ENCODE measurements at places on chromosomes 7 and 10.

DNA sequence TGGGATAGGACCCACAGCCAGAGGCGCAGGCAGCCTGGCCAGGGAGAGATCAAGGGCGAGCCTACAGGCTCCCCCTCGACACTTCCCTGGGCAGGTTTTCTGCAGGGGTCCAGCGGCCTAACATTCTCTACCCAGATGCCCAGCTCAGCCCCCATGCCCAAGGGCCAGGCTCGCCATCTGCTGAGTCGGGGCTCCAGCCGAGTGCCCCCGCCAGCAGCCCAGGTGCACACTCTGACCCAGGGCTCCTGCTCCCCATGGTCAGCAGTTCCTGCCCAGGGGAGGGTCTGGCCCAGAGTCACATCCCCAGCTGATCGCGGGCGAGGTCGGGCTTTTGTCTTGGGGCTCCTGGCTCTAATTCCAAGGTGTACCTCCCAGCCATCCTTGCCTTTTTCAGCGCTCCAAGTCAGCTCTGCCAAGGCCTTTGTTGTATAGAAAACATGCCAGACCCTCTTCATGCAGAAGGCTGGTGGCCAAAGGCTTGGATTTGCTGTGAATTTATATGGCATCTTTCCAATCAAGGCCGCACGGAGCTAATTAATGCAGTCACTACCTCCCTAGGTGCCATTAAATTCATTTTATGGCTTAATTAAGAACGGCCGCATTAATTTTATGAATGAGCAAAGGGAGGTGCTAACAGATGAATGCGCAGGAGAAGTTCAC lies 120.6 kb downstream of the LRRC18 start:
- DNase-seq = no peak

DNA sequence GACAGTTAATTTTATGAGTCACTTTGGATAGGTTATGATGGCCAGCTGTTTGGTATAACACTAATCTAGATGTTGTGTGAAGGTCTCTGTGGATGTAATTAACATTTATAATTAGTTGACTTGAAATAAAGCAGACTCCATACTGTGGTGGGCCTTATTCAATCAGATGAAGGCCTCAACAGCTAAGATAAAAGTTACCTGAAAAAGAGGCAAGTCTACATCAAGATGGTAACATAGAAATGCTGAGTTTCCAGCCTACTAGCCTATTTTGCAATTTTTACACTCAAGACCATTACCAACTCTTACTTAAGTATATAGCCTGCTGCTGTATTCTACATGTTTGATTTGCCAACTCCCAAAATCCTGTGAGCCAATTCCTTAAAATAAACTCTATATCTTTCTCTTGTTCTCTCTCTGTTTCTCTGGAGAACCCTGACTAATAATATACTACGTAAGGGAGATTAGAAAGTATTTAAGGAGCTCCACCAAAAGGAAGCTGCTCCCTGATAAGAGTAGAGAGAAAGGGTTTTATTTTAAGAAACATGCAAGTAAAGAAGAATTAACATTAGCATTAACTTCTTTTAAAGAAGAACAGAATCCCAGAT lies 42.7 kb downstream of the ZNF438 start:
- DNase-seq = peak; percentile 33

DNA sequence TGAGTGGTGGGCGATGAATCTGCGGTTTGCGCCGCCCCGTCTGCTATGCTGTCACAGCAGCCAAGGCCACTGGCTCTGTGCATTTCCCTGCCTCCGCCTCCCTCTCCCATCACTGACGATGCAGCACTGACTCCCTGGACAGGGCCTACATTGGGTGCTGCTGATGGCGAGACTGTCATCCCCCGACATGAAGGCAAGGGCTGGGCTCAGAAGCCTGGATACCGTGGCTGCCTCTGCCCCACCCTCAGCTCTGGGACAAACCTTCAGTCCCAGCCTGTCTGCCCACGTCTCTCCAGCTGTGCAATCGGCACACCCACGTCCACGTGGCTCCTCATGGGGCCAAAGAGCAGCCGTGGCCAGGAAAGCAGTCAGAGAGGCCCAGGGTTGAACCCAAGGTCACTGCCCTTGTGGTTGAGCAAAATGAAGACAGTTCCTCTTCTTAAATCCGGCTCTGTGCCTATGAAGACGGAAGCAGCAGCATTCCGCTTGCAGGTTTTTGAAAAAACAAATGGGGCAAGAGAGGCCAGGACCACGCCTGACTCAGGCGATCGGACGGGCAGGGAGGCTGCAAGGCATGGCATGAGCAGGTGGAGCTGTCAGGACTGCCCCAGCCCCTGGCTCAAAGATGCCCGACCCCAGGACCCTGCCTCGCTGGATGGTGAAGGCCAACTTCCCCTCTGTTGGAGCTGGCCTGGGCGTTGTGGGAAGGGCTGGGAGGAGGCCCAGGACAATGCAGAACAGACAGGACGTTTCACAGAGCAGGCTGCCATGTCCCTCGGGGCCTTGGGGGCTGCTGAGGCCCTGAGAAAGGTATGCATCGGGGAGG lies 517.5 kb downstream of the DNAJB6 start:
- peak; percentile 99 for DNase-seq

DNA sequence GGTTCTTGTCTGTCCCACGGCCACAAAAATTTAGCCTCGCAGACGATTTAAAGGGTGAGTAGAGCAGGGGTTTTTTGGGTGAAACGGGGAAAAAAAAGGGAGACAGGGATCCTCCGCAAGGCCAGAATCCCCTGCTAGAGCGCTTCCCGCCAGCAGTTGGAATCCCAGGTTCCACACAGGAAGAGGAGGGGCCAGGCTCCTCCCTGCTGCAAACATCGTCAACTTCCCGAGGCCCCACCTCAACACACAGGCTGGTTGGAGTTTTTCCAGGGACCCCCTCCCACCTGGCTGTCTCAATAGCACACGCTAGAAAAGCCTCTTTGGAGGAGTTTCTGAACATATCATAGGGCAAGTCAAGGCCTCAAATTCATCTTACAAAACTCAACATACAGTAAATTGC lies 112.7 kb downstream of the MTERF1 start:
- no peak for DNase-seq

DNA sequence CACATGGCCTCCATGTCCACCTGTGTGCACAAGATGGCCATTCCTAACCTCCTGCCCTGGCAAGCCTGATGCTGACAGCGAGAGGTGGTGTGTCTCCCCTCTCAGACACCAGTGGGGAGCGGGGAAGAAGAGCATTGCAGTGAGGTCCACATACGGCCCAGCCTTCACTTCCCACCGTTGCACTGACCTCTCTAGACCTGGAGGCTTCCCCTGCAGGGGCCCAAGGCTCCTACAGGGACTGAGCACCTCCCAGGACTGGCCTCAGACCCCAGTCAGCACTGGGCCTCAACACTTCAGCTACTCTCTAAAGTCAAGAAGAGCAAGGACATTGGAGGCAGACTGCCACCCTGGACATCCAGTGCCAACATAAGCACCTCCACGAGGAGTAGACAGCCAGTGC lies 15.9 kb downstream of the STK32C start:
- no peak for DNase-seq

DNA sequence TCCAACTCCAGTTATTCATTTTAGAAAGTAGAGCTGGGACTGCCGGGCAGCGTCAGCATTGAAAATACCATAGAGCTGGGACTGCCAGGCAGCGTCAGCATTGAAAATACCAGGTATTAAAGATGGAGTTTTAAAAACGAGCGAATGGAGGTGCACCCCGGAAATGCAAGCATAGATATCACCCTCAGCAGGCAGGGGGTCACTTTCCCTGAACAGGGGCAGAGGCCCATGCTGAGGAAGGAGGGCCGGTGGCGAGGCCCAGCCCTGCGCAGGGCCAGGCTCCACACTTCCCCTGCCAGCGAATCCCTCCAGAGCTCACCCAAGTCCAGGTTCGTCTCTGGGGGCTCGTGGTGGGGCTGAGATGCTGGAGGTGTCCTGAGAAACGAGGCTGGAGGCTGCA lies 84.8 kb upstream of the DIP2C start:
- DNase-seq = no peak

GRCh38 chr10:89348481-89348880 lies 20.7 kb downstream of the IFIT3 start:
- peak; percentile 50 for DNase-seq

- DNase-seq = no peak
Measured at GRCh38 chr7:33666531-33666930, 238.8 kb upstream of the BMPER start.

DNA sequence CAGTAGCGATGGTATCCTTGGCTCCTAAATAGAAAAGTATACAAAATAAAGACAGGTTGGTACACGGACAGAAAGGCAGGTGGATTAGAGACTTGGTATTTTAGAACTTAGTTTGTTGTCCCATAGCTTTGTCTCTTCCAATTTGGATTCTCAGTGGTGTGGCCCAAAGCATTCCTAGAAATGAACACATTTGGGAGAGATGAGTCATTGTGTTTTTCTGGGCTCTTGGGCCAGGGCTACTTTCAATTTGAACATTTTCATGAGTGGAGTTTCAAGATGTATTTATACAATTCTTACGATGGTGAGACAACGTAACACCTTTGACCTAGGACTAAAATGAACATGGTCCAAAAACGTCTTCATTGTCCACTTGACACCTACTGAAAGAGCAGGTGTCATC lies 225.1 kb upstream of the YAE1 start:
- no peak for DNase-seq

DNA sequence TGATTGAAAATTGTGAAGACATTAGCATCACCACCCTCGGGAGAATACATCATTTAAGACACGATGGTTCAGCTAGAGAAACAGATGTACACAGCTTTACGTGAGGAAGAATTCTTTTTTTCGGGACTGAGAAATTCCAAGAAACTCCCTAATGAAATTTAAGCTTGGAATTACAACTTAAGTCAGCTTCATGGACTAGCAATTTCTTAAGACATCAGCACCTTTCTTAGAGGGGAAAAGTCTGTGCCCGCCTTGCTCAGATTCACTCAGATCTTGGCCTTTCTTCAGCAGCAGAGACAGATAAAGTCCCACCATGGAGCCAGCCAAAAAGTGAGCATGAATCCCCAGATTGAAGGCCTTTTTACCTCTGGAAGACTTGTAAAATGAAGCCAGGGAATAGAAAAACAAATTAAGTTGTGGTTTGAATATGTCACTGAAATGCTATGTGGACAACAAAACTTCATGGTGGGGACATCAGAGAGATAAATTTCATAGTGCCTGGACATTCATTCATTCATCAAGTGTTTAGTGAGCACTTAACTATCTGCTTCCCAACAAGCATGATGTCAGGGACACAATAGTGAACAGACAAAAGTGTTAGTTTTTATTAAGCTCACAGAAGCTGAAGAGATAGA lies 32.1 kb downstream of the PRKG1 start:
- no peak for DNase-seq

DNA sequence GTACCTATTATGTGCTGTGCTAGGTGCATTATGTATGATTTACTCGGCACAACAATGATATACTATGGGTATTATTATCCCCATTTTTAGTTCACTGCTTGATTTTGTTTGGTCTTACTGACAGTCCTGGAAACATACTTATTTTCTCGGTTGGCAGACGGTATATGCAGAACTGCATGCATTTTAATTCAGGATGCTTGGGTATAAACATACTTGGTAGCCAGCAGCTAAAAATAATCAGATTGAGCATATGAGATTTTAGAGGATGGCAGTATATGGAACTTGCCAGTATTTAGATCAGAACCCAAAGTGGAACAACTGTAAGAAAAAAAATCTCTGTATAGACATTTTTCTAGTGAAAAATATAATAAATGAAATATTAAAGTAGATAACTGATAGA lies 163.3 kb downstream of the DNAH11 start:
- DNase-seq = no peak

GRCh38 chr7:118949031-118949430 lies 724.5 kb downstream of the ANKRD7 start:
- no peak for DNase-seq

GRCh38 chr7:21500117-21500832 lies 42.6 kb upstream of the DNAH11 start:
- no peak for DNase-seq

DNA sequence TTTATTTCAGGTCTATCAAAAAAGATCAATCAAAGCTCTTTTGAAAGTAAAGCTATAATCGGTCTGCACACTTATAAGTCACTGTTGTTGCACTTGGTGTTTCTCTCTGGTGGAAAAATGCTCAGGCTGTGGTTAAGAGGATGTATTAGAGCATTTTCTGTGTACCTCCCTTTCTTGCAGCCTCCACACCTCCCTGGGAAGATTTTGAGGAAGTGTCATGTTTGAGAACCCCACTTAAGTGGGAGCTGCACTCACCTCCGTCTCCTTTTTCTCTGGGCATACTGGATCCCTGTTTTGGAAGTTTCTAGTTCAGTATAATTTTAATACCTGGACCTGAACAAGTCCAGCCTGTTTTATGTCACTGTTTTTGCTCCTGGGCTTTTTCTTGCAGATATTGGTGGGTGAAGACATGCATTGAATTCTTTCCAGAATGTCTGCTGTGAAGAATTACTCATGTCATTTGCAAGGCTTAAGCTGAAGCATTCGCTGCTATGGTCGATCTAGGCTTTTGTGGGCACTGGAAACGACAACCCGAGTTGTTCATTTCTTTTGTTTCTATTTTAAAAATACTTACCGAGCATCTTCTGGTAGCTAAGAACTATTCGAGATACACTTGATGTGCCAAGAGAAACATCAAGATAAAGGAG lies 36.6 kb downstream of the TCF7L2 start:
- no peak for DNase-seq

- peak; percentile 11 for DNase-seq
Measured at GRCh38 chr7:2231992-2232765, 566 bp downstream of the MAD1L1 start.

- no peak for DNase-seq
Measured at GRCh38 chr7:144691240-144691639, 144.6 kb downstream of the TPK1 start.

GRCh38 chr7:78090616-78091015 lies 292.0 kb downstream of the PHTF2 start:
- no peak for DNase-seq

GRCh38 chr7:123157606-123158005 lies 42.2 kb downstream of the SLC13A1 start:
- DNase-seq = no peak

GRCh38 chr7:114687238-114687637 lies 234.7 kb upstream of the MDFIC start:
- DNase-seq = no peak

DNA sequence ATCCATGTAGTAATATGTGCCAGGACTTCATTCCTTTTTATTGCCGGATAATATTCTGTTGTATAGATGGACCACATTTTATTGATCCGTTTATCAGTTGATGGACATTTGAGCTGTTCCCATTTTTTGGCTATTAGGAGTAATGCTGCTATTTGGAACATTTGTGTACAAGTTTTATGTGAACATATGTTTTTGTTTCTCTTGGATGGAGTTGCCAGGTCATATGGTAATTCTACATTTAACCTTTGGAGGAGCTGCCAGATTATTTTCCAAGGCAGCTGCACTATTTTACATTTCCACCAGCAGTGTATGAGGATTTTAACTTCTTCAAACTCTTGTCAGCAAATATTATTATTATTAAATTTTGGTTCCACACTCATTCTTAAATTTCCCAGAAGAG lies 59.2 kb downstream of the C10orf90 start:
- DNase-seq = no peak

DNA sequence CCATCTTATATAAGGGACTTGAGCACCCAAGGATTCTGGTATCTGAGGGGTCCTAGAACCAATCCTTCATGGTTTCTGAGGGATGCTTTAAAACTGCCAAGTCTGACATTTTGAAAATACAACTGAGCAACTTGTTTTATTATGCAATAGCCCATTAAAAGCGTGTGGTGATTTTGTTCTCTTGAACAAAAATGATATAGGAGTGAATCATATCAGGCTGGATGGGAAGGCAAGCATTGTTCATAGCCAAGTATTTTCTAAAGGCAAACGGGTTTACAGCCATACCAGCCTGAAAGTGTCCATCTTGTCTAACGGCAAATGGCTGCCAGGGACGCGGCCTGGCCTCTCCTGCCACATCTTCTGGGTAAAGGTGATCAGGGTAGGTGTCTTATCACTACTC lies 23.4 kb downstream of the RPP38 start:
- DNase-seq = no peak
